Melanocyte of skin (primary cell): ENCODE measurements at places on chromosomes 3 and 15. TPM values are rescaled to one million over a fixed set of nuclear protein-coding genes. Genes with fewer than 3 reads are reported as not detected.

HYAL1 gene
- 0.67 and 0.93 TPM in 2 replicates for total RNA-seq

MESP2 gene
- total RNA-seq, result 0.36 TPM in 1 of 2 replicates, not detected in the other

CYP8B1 gene
- not detected in 2 replicates for total RNA-seq

RARRES1 gene
- total RNA-seq, result 0.69 and 1.1 TPM in 2 replicates

CCDC39 gene
- not detected in 2 replicates for total RNA-seq

KBTBD13 gene
- not detected in 2 replicates for total RNA-seq

COL6A5 gene
- total RNA-seq, result under 0.01 TPM in 1 of 2 replicates, not detected in the other

ISLR gene
- total RNA-seq, result 0.36 TPM in 1 of 2 replicates, not detected in the other

GCNT3 gene
- total RNA-seq, result 0.36 and 0.69 TPM in 2 replicates

LARP6 gene
- total RNA-seq, result 2.7 and 3.4 TPM in 2 replicates

CCDC54 gene
- not detected in 2 replicates for total RNA-seq

ASB14 gene
- total RNA-seq, result not detected in 2 replicates

TMEM212 gene
- total RNA-seq, result not detected in 2 replicates

RASL12 gene
- total RNA-seq, result 0.15 and 0.33 TPM in 2 replicates

GNB4 gene
- total RNA-seq, result 114 and 144 TPM in 2 replicates

AMT gene
- total RNA-seq, result 0.36 and 1.4 TPM in 2 replicates

FBXW12 gene
- total RNA-seq, result 0.33 TPM in 1 of 2 replicates, not detected in the other

GRAMD2A gene
- total RNA-seq, result under 0.01 TPM in 1 of 2 replicates, not detected in the other

MYLK gene
- total RNA-seq, result 7.3 and 13.6 TPM in 2 replicates

TTC21A gene
- 4.4 and 4.5 TPM in 2 replicates for total RNA-seq

WDR49 gene
- total RNA-seq, result 1.4 TPM in 1 of 2 replicates, not detected in the other

TM4SF4 gene
- not detected in 2 replicates for total RNA-seq

EDEM1 gene
- total RNA-seq, result 33.6 and 42.0 TPM in 2 replicates

SPATA12 gene
- under 0.01 TPM in 1 of 2 replicates, not detected in the other for total RNA-seq

HRG gene
- total RNA-seq, result not detected in 2 replicates

ARIH1 gene
- 22.0 and 36.0 TPM in 2 replicates for total RNA-seq

CCDC80 gene
- total RNA-seq, result 15.8 and 22.9 TPM in 2 replicates

MYRIP gene
- total RNA-seq, result 0.33 and 1.1 TPM in 2 replicates

SEMA6D gene
- 39.6 and 69.4 TPM in 2 replicates for total RNA-seq

PARP15 gene
- total RNA-seq, result 0.34 and 1.1 TPM in 2 replicates

STAC gene
- under 0.01 TPM in 1 of 2 replicates, not detected in the other for total RNA-seq

PROK2 gene
- total RNA-seq, result not detected in 2 replicates

CPNE9 gene
- total RNA-seq, result not detected in 2 replicates
